Hypothalamus (tissue), 51 donors: ENCODE measurements at places on chromosomes 3 and 15.

GRCh38 chr15:29822684-29823459, 604 bp upstream of the TJP1 start:
- DNase-seq, result peak; percentile 53

DNA sequence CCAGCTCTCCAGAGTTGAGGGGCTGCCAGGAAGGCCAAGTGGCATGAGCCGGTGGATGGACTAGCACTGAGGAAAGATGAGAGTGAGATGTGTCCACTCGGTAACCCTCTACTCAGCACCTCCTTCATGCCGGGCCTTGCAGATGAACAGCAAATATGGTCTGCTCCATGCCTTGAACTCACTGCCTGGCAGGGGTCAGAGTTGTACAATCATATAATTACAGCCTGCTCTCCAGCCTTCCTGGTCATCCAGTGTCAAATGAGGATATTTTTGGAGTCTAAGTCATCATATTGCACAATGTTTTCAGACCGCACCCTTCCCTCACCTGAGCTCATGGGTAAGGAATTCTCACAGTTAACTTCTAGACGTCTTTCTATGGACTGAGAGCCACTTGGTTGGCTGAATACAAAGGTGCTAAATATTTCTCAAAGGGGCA, 4.9 kb downstream of the MGLL start:
- no peak for DNase-seq

GRCh38 chr3:141104151-141104821, 53.1 kb downstream of the SPSB4 start:
- no peak for DNase-seq

- no peak for DNase-seq
These were observed 35.2 kb downstream of the FAM81A start for GRCh38 chr15:59473226-59473625.

GRCh38 chr15:30791239-30792175, 112.2 kb upstream of the FAN1 start:
- no peak for DNase-seq

- DNase-seq, result no peak
These were observed 106.6 kb downstream of the APBA2 start for GRCh38 chr15:28992336-28992864.

GRCh38 chr15:38021259-38021658, 86.8 kb downstream of the TMCO5A start:
- no peak for DNase-seq

DNA sequence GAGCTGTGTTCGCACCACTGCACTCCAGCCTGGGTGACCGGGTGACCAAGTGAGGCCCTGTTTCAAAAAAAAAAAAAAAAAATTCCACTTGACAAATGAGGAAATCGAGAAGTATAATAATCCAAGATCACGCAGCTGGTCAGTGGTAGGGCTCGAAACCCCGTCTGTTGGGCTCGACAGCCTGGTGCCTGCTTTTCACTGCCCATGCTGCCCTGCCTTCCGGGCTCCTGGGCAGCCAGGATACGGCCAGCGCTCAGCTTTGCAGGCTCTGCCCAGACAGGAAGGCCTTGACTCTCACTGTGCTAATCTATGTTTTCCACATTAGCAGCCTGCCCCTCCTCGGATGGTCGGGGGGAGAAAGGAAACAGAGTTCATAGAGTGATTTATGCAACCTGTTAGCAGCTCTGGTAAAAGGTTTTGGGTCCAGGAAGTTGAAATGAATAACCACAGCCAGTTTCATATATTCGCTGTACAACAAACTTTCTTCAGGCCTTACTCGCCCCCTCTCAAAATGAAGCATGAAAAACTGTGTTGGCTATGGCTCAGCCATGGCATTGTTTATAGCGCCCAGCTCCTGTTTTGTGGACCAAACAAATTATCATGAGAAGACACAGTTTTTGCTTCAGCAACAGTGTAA, 108.8 kb downstream of the XXYLT1 start:
- no peak for DNase-seq

- no peak for DNase-seq
These were observed 75.1 kb downstream of the CLDN11 start for GRCh38 chr3:170493712-170494182.

DNA sequence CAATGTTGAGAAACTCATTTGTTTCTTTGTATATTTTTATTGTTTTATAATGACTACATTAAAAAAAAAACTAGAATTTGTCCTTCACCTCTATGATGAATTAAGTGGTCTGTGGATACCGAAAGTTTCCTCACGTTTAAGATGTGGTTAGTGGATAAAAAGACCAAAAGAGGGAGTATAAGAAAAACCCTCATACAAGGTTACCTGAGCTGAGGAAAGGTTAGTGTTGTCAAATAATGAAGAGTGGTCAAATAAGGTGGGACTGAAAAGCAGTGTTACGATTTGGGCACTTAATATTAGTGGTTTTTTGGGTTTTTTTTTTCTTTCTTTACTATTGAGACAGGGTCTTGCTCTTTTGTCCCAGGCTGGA, 21.2 kb downstream of the RASA2 start:
- no peak for DNase-seq

DNA sequence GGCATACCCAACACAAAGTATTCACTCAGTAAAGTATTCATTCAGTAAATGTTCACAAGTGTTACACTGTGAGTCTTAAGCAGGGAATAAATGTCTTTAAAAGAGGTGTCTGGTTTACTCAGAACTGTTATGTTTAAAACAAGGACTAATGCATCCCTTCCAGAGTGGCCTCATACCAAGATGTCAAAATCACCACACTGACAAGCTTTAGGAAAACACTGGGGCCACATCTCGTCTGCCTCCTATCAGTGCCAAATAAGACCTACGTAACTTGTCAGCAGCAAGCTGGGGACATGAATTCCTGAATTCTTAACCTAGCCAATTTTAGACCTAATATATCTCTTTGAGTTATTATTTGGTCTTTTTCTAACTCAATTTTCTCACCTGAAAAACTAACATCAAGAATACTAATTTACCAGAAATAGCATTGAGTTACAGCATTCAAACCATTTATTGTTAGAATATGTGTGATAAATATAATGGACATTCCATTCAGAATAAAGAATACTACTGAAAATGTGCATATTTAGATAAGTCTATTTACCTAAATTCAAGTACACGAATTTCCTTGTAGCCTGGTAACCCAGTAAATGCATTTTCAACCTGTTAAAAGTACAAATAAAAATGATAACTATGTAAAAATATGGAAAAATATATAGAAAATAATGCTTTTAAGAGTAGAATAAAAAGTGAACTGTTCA, 51.3 kb downstream of the IMPG2 start:
- no peak for DNase-seq

GRCh38 chr3:116216761-116217160, 228.5 kb downstream of the LSAMP start:
- no peak for DNase-seq

GRCh38 chr3:129432036-129432435, 3.6 kb upstream of the EFCAB12 start:
- no peak for DNase-seq

GRCh38 chr15:99105514-99106341, 848 bp downstream of the SYNM start:
- DNase-seq, result no peak

- no peak for DNase-seq
These were observed 32.5 kb downstream of the BHLHE40 start for GRCh38 chr3:5011555-5012256.

- DNase-seq, result no peak
These were observed 128.6 kb downstream of the RORA start for GRCh38 chr15:61100512-61100911.

DNA sequence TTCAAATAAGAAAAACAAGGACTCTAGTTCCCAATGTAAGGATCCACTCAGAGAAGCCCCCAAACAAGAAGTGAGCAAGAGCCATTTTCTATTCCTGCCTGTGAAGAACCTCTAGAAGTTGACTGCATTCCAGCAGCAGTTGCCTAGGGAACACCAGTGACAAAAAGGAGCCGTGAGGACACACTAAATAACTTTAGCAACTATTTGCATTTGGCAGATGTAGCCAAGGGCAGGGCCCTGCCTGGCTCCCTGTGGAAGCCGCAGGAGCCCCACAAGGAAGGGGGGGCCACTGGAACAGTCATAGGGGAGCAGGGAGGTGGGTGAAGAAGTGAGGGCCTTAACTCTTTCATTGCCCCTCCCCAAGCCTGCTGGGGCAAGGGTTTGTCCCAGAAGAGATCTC, 470.2 kb upstream of the PROK2 start:
- no peak for DNase-seq

DNA sequence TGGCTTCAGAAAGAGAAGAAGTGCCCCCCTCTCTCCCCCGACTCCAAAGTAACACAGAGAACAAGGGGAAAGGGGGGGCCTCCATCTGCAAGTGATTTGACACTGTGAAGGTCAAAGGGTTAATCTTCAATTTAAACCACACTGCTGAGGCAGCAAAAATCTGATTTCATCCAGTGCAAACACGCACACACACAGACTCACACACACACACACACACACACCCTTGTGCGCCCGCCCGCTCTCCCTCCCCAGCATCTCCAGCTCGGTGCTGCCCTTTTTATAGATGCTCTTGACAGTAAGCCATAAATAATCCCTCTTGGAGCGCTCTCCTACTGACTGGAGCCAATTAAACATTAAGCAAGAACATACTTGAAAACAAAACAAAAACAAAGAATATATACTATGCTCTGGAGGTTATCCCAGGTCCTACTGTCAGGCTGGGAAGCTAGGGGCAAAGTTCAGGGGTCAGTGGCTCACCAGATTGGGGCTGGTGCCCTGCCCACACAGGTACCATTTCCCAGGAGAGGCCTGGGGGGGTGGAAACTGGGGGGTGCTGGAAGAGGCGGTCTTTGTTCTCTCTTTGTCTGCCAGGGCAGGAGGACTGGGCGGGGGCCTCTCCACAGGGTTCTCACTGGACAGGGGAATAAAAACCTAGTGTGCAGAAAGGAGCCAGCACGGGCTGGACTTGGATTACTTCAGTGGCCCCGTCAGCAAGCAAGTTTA, 16.3 kb downstream of the BMF start:
- DNase-seq, result no peak

DNA sequence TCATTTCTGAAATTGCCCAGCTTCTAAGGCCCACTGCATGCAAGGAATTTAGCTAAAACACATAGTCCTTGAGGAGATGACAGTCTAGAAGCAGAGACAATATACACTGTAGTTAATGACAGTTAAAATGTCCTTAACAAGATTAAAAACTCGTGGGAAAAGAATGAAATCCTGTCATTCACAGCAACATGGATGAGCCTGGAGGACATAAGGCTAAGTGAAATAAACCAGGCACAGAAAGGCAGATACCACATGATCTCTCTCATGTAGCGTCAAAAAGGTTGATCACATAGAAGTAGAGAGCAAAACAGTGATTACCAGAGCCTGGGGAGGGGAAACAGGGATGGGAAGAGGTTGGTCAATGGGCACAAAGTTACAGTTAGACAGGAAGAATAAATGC, 36.3 kb upstream of the GOLGA8J start:
- DNase-seq, result no peak

GRCh38 chr3:10721101-10721500, 94.9 kb upstream of the SLC6A11 start:
- DNase-seq, result no peak

DNA sequence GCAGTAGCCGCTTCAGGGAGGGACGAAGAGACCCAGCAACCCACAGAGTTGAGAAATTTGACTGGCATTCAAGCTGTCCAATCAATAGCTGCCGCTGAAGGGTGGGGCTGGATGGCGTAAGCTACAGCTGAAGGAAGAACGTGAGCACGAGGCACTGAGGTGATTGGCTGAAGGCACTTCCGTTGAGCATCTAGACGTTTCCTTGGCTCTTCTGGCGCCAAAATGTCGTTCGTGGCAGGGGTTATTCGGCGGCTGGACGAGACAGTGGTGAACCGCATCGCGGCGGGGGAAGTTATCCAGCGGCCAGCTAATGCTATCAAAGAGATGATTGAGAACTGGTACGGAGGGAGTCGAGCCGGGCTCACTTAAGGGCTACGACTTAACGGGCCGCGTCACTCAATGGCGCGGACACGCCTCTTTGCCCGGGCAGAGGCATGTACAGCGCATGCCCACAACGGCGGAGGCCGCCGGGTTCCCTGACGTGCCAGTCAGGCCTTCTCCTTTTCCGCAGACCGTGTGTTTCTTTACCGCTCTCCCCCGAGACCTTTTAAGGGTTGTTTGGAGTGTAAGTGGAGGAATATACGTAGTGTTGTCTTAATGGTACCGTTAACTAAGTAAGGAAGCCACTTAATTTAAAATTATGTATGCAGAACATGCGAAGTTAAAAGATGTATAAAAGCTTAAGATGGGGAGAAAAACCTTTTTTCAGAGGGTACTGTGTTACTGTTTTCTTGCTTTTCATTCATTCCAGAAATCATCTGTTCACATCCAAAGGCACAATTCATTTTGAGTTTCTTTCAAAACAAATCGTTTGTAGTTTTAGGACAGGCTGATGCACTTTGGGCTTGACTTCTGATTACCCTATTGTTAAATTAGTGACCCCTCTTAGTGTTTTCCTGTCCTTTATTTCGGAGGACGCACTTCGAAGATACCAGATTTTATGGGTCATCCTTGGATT, at the start of gene MLH1:
TSS of gene MLH1 (plus strand) at position 193 of the 958 bp plus-strand sequence. CDS start at position 223, 30 bp downstream.
- no peak for DNase-seq

GRCh38 chr3:9066141-9066540, 102.9 kb upstream of the RAD18 start:
- no peak for DNase-seq

- DNase-seq, result no peak
These were observed 164.7 kb upstream of the RGMA start for GRCh38 chr15:93253681-93254080.

GRCh38 chr3:140152851-140153639, 218.1 kb downstream of the CLSTN2 start:
- no peak for DNase-seq

DNA sequence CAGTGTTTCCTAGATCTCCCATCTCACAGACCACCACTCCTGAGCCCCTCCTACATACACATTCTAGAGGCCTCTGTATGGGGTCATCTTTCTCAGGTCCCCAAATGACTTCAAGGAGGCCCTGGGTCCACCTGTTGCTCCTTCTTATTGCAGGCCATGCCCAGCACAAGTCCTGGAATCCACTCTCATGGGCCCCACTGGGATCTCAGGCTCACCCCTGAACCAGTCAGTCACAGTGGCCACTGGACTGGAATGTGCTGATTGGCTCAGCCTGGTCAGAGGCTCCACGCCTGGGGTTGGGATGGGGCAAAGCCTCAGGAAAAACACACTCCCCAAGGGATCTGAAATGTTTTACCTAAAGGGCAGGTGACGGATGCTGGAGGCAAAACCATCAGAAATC, 55.7 kb downstream of the SPSB4 start:
- DNase-seq, result no peak

DNA sequence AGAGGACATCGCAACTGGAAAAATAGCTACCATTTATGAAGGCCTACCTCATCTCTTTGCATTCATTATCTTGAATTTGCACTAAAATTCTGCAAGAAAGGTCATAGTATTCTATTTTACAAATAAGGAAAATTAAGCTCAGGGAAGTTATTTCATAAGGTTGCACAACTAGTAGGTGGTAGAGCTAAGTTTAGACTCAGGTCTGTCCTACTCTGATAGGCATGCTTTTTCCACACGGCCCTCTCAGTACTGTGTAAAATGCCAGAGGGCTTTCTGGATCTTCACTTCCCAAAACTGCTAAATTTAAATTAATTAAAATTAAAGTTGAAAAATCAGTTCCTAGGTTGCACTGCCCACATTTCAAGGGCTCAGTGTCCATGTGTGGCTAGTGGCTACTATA, 18.3 kb downstream of the MAP2K1 start:
- DNase-seq, result no peak

- no peak for DNase-seq
These were observed 17.0 kb downstream of the MYNN start for GRCh38 chr3:169790219-169790618.

- no peak for DNase-seq
These were observed 31.2 kb downstream of the SPATA12 start for GRCh38 chr3:57091521-57092273.

GRCh38 chr3:23743141-23743784, 62.5 kb upstream of the UBE2E1 start:
- no peak for DNase-seq
